ENCODE measurements at places on chromosomes 12 and 14. TPM values are rescaled to one million over a fixed set of nuclear protein-coding genes. Genes with fewer than 3 reads are reported as not detected.

Gene RAD9B
- polyA plus RNA-seq: 0.61 TPM

Gene GUCY2C
- polyA plus RNA-seq: 0.19 TPM

Gene TEX52
- polyA plus RNA-seq: not detected

Gene GPRC5D
- polyA plus RNA-seq: not detected

Gene DENR
- polyA plus RNA-seq: 28.3 TPM

Gene ACOT6
- not detected for polyA plus RNA-seq

All from spleen (tissue), 13 donors.